ENCODE measurements at places on chromosomes 7 and 10. TPM values are rescaled to one million over a fixed set of nuclear protein-coding genes. Genes with fewer than 3 reads are reported as not detected.

Gene TET1
- 1.4 TPM for total RNA-seq

Gene SLC26A3
- not detected for total RNA-seq

Gene CYP26C1
- total RNA-seq = 0.23 TPM

Gene ALOX5
- not detected for total RNA-seq

Gene PON3
- total RNA-seq = not detected

Measured in smooth muscle cell of the coronary artery (primary cell).